ENCODE measurements at places on chromosomes 13 and 19.

DNA sequence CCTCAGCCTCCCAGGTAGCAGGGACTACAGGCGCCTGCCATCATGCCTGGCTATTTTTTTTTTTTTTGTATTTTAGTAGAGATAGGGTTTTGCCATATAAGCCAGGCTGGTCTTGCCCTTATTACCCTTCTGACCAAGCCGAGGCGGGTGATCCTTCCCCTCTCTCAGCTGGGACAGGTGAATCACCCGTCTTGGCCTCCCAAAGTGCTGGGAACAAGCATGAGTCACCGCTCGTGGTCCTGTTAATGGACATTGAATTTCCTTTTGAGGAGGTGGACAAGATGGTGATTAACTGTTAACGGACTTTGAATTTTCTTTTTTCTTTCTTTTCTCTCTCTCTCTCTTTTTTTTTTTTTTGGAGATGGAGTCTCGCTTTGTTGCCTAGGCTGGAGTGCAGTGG, 10.6 kb downstream of the CD70 start:
- no peak for DNase-seq

GRCh38 chr13:96851856-96852445, 142.3 kb downstream of the OXGR1 start:
- peak; percentile 16 for DNase-seq

- DNase-seq: no peak
Observed at GRCh38 chr13:97248243-97248642, 26.1 kb downstream of the MBNL2 start.

DNA sequence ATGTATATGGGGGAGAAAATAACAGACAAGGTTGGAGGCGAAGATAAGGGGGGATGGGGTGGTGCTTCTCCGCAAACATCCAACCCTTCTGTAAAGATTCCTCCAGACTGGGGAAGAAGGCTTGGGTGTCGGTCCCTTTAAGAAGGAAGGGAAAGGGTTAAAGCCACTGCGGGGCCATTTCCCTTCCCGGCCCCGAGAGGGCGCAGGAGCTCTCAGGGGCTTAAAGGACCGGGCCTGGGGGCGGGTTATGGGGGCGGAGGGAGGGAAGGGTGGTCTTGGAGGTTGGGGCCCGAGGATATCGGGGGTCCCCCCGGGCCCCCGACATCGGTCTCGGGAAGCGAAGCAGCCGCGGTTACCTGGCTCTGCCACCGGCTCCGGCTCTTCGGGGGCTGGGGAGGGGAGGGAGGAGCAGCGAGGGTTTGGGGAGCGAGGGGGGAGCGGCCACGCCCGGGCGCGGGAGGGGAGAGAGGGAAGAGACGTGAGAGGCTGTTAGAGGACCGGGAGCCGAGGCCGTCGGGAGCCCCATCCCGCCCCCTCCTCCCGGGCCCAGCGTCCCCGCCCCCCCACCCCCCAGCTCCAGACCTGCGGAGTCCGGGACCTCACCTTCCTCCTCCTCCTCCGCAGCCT, 2.8 kb downstream of the TNNT1 start:
- peak; percentile 82 for DNase-seq

- no peak for DNase-seq
Observed at GRCh38 chr19:47133021-47133471, 2.4 kb downstream of the SAE1 start.

- DNase-seq: no peak
Observed at GRCh38 chr19:53730391-53730790, 93.7 kb downstream of the NLRP12 start.

- DNase-seq: no peak
Observed at GRCh38 chr19:29535984-29536508, 10.3 kb downstream of the VSTM2B start.

DNA sequence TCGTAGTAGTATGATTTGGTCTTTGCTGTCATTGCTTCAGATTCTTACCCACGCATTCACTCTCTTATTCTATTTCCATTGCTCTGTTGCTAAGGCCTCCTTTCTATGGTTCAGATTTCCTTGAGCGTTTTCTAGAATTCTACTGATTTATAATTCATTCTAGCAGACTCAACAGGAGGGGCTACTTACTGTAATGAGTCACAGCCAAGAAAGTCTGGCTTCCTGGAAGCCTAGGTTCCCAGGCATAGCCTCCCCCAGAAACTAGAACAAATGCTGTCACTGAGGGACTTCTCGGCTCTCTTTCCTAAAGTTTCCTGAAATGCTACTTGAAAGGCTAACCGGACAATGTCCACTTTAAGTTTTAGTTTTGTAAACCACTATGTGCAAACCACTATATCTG, 47.7 kb upstream of the SPATA13 start:
- no peak for DNase-seq

GRCh38 chr13:37690361-37690760, 91.8 kb upstream of the POSTN start:
- DNase-seq: no peak

DNA sequence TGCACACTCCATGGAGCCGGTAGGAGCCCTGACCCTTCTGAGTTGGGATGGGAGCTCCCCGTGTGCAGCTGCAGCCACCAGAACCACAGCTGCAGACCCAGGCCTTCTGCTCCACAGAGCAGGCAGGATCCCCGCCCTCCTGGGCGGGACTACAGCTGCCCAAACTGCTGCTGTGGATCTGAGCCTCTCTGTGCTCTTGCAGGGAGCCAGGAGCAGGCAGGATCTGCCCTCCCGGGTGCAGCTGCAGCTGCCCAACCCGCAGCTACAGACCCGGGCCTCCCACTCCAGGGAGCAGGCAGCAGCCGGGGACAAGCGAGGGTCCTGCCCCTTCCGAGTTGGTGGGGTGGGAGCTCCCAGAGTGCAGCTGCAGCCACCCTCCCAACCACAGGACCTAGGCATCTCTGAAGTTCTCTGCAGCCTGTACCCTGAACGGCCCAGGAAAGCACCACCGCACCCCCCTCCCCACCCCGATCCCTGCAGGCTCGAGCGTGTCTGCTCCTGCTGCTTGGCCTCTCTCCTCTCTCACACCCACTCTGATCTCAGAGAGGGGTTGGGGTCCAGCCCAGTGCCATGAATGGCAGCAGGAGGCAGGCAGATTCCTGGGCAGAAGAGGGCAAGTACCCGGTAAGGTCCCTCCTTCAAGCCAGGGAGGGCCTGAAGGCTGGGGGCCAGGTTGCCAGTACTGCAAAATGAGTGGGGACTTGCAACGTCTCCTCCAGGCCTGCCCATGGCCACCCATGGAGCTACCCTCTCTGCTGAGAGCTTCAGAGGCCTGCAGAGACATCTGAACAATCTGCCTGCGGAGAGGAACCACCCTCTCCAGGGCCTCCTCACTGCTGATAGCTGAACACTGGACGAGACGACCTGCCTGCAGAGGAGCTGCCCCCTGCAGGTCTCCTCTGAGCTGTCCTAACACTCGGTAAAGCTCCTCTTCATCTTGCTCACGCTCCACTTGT, 16.4 kb upstream of the EMP3 start:
- DNase-seq: peak; percentile 75

DNA sequence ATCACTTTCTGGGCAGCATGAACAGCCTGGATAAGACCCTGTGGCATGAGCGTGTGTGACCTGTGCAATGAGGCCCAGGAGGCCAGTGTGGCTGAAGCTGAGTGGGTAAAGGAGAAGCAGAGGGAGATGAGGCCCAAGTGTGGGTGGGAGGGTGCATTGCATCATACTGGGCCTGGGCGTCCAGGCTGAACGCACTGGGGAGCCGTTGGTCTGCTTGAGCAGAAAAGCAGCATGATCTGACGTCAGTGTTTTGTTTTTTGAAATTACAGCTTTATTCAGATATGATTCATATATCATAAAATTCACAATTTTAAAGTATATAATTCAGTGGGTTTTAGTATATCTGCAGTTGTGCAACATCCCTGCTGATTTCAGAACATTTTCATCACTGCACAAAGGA, 409.7 kb downstream of the HS6ST3 start:
- no peak for DNase-seq

DNA sequence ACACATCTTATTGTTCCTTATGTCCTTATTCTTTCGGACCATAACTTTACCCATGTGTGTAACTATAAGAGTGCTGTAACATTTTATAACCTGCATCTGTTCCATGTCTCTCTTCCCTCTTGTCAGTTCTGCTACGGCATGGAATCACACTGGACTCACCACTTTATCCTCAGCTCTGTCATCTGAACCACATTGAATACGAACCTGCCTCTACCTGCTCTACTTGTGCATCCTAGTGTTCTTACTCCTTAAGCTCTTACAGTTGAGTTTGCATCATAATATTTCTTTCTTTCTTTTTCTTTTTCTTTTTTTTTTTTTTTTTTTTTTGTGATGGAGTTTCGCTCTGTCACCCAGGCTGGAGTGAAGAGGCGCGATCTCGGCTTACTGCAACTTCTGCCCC, 180.9 kb downstream of the GPC5 start:
- DNase-seq: no peak

DNA sequence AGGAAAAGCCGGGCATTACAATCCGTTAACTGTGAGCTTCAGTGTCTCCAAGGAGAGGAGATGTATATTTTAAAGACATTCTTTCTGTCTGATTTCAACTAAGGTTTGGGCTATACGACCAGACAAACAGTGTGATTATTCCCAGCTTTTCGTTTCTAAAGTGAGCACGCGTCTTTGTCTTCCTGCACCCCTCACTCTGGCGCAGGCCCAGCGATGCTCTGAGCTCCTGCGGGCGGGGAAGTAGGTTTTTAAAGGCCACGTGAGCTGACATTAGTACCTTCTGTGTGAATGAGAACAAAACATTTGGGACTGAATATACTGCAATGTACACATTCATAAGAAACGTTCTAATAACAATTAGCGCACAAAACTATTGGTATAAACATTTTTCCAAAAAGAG, 15.3 kb upstream of the RANBP3 start:
- no peak for DNase-seq

GRCh38 chr13:100668408-100668807, 6.2 kb downstream of the TMTC4 start:
- peak; percentile 31 for DNase-seq

GRCh38 chr13:38417727-38418126, 68.1 kb downstream of the UFM1 start:
- peak; percentile 55 for DNase-seq

DNA sequence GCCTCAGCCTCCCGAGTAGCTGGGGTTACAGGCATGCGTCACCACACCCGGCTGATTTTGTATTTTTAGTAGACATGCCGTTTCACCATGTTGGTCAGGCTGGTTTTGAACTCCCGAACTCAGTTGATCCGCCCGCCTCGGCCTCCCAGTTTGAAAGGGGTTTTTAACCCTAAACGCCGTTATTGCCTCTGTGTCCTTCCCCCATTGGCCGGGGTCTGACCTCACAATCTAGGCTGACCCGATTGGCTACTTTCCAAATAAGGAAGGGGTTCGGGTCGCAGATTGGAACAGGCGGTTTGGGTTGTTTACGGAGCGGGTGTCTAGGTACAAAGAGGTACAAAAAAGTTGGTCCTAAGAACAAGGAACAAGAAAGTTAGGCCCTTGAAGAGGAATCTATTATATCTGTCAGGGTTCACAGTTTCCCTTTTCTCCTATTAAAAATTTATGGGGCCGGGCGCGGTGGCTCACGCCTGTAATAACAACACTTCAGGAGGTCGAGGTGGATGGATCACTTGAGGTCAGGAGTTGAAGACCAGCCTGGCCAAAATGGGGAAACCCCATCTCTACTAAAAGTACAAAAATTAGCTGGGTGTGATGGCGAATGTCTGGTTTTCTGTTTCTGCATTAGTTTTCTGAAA, 1.0 kb downstream of the ZNF253 start:
- peak; percentile 95 for DNase-seq

DNA sequence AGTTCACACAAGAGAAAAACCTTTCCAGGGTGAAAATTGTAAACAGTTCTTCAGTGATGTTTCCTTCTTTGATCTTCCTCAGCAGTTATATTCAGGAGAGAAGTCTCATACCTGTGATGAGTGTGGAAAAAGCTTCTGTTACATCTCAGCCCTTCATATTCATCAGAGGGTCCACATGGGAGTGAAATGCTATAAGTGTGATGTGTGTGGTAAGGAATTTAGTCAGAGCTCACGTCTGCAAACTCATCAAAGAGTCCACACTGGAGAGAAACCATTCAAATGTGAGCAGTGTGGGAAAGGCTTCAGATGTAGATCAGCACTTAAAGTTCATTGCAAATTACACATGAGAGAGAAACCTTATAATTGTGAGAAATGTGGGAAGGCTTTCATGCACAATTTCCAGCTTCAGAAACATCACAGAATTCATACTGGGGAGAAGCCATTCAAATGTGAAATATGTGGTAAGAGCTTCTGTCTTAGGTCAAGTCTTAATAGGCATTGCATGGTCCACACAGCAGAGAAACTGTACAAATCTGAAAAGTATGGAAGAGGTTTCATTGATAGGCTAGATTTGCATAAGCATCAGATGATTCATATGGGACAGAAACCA, 6.9 kb downstream of the ZNF222 start:
- no peak for DNase-seq

DNA sequence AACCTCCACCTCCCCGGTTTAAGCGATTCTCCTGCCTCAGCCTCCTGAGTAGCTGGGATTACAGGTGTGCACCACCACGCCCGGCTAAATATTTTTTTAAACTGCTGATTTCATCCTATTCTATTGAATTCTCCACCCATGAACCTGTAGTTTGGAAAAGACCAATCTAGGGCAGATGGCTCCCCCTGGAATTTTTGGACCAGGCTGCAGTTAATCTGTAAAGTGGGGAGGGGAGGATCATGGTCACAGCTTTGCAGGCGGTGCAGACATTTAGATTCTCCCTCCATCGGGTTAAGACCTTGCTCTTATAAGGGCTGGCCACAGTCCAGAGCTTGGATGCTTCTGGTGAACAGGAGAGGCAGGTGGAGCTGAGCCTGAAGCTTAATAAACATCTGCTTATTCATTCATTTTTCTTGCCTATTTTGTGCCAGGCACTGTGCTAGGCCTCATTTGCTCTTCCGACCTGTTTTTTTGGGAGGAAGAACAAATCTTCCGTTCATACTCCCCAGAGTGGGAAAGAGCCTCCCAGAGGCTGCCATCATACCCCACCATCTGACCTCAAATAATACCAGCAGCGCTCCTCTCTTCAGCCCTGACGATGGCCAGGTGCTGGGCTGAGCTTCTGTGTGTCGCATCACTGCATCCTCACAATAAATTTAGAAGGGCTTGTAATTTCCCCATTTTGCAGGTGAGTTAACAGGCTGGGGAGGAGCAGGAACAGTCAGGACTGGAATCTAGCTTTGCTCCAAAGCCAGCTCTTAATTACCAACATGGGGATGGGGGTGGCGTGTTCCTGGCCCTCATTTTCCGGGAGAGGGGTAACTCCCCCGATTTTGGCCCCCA, 902 bp upstream of the CCDC106 start:
- DNase-seq: no peak

DNA sequence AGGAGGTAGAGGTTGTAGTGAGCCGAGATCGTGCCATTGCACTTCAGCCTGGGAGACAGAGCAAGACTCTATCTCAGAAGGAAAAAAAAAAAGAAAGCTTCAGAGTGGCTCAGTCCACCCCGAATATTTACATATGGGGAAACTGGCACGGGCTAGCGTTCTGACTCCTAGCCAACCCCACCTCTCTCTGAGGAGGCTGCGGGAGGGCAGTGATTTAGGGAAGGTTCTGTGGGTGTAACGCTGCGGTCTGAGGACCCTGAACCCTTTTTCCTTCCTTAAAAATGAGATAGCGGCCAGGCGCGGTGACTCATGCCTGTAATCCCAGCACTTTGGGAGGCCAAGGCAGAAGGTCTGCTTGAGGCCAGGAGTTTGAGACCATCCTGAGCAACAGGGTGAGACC, 5.0 kb downstream of the LRRC25 start:
- DNase-seq: no peak
